NT2/D1 (cell line): ENCODE measurements at places on chromosomes 12 and 14.
A peak's percentile ranks its signal among the peaks of the same experiment; 100 is the strongest.

GRCh38 chr14:68970038-68970612 lies 9.0 kb downstream of the ACTN1 start:
- no peak for DNase-seq

DNA sequence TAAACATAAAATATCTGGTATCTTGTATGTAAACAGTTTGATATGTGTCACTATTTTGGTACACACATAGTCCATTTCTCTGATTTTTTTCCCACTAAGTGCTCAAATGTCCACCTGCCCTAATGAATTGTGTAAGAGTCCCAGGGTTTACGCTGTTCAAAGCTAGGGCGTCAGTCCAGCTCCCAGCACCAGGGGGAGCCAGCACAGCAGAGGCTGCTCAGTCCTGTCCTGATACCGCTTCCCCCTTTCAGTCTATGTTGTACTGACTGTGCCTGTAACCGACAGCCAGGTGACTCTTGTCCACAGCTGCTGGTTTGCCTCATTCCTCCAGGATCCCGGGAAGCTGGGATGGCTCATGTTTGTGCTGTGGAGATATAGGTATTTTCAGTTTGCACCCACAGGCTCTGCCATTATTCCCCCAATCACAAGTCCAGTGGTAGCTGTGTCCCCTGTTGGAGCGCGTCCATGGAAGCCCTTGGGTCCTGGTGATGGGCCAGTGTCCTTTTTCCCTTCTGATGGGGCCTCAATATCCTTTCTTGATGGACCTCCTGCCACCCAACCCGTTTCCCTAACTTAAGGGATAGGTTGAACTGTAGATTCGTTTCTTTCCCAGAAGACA lies 242.0 kb downstream of the NEDD1 start:
- DNase-seq = peak; percentile 57

GRCh38 chr14:63857466-63858030 lies 4.7 kb downstream of the SYNE2 start:
- no peak for DNase-seq

- DNase-seq = peak; percentile 97
Observed at GRCh38 chr12:2376908-2377657, 324.3 kb downstream of the CACNA1C start.

DNA sequence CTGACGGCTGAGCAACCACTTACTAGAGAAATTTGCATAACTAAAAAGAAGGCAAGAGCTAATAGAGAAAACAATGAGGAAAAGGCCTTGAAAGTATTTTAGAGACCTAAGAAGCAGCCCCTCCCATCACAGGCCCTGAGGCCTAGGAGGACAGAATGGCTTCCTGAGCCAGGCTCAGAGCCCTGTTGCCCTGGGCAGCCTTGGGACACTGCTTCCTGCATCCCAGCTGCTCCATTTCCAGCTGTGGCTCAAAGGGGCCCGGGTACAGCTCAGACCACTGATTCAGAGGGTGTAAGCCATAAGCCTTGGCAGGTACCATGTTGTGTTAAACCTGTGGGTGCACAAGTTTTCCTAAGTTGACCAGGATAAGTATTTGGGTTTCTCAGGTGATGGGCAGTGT lies 181.4 kb downstream of the TRHDE start:
- DNase-seq = peak; percentile 27

GRCh38 chr12:89621521-89621920 lies 87.1 kb downstream of the ATP2B1 start:
- no peak for DNase-seq

- no peak for DNase-seq
Observed at GRCh38 chr14:79614448-79614847, 596.9 kb downstream of the DIO2 start.
